Activated T-helper 1 cell treated with anti-CD3 and anti-CD28 coated beads, Interleukin-12 subunit alpha, Interleukin-12 subunit beta, Interleukin-2, Interleukin-4 antibody, amounts not matched to agents 30 ng/mL and 10 ng/mL and 1 ng/mL, durations not matched to agents 14 hours and 24 hours and 36 hours (primary cell): ENCODE measurements at places on chromosomes 5 and 9.

DNA sequence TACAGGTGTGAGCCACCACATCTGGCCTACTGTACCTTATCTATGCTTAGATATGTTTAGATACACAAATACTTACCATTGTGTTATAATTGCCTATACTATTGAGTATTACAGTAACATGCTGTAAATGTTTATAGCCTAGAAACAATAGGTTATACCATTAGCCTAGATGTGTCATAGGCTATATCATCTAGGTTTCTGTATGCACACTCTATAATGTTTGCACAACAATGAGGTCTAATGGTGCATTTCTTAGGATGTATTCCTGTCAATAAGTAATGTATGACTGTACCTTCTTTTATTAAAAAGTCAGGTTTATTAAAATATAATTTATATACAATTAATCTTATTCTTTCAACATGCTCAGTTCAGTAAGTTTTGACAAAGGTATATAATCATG lies 683.1 kb downstream of the LRRC70 start:
- no peak for DNase-seq

DNA sequence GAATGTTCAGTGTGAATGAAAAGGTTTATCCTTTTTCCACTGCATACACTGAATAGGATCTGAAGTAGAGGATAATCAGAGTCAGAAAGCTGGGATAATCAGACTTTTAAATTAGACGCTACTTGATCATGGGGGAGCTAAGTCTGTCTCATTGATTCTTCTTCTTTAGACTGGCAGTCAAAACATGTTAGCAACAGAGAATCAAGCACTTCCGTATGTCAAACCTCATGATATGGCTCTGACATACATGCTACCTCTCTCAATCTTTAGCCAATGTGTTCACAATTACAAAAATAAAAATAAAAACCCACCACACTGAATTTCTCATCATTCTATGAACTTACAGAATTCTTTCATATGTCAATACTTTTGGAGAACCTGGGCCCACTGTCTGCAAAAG lies 19.0 kb upstream of the OR13F1 start:
- DNase-seq: no peak

DNA sequence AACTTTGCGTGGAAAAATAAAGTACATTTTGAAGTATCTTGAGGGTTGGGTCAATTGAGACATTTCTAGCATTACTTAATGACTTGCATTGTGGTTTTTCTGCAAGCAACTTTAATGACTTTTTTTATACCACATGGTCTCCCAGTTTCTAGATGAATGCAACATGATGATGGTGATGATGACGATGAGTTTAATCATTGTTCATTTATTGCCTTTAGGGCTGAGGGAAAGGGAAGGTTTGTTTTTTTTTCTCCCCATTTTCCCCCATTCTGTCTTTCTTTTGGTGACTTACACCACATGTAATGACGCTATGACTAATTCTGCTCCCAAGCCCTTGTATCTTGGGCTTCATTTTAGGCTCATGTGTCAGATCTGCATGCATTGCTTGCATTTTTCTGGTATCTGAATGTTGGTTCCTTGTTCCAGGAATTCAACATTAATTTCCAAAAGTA lies 57.7 kb upstream of the NXNL2 start:
- DNase-seq: no peak

DNA sequence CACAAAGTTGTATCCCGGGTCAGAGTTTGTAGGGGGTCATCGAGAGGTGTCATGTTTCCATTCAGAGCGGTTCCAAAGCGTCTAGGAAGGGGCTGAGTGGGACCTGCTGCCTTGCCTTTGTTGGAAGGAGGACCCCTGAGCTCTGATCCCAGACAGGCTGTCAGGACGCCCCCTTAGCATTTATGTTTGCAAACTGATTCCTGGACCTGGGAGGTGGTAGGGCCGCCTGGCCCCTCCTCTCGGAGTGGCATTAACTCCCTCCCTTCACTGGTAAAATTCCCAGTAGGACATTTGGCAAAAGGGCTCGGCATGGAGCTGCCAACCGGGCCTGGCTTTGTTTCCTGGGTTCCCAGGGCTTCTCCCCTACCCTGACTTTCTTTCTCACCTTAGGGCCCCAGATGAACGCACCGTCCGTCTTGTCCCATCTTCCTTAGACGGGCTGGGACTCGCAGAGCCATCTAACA lies 2.5 kb downstream of the JADE2 start:
- no peak for DNase-seq

- no peak for DNase-seq
These were observed 16.4 kb downstream of the ERGIC1 start for GRCh38 chr5:172850454-172850797.

DNA sequence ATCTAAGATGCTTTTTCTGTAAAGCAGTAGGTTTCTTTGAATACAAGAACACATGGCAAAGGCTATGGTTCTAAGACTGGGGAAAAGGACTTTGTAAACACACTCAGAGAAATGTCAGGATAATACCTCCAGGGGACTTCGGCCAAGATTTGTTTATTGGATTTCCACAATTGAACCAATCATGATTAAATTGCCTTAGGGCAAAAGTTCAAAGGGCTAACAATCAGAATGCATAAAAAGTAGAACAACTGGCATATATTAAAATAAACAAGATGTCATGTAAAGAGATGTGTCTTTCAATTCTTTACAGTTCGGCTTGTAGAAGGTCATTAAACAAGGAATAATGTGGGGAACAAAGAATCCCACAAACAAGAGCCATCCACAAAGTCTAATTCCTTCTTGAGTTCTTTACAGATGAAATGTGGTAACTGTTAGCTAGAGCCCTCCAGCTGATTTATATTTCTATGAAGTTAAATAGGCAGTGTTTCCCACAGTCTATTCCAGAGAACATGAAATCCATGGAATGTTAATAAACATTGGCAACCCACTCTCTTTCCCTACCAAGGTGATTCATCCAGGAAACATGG lies 565.5 kb downstream of the ZNF608 start:
- no peak for DNase-seq

GRCh38 chr5:78537821-78538220 lies 110.8 kb downstream of the LHFPL2 start:
- no peak for DNase-seq

DNA sequence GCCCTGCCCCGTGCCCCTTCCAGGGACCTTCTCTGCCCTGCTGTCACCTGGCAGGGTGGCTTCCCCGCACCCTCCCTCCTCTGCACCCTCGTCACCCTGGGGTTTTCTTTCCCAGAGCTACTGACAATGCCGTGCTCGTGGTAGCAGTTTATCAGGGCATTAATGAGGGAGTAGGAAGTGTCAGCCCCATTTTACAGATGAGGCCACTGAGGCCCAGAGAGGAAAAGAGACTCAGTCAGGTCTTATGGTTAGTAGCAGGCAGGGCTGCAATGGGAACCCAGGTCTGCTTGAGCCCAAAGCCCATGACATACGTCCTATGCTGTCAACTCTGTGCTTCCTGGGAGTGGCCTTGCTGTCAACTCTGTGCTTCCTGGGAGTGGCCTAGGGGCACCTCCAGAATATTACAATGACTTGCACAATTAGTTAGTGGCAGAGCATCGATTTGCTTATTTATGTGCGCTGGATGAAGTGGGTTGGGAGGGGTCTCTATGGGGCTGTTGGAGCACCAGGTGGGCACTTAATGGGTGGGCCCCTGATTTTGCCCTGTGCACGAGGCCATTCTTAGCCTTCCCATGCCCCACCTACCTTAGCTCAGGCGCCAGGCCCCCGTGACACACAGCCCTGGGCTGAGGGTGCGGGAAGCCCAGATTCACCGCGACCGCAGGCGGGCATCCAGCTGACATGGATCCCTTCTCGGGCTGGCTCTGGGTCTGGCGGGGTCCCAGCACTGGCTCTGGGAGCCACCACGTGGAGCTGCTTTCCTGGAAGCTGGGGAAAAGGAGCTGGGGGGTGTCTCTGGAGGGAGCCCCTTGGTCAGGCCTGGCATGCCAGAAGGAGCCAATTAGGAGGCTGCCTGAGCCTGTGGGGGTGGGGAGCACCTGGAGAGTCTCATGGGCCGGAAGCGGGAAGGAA lies 82.0 kb upstream of the ORM1 start:
- no peak for DNase-seq

GRCh38 chr9:129427149-129427548 lies 193.8 kb downstream of the C9orf50 start:
- no peak for DNase-seq

- DNase-seq: no peak
These were observed 54.9 kb downstream of the ASTN2 start for GRCh38 chr9:117359910-117360309.

GRCh38 chr9:15142878-15143534 lies 164.0 kb downstream of the TTC39B start:
- peak; percentile 5 for DNase-seq

- DNase-seq: no peak
These were observed 42.7 kb upstream of the LIFR start for GRCh38 chr5:38598994-38599617.

DNA sequence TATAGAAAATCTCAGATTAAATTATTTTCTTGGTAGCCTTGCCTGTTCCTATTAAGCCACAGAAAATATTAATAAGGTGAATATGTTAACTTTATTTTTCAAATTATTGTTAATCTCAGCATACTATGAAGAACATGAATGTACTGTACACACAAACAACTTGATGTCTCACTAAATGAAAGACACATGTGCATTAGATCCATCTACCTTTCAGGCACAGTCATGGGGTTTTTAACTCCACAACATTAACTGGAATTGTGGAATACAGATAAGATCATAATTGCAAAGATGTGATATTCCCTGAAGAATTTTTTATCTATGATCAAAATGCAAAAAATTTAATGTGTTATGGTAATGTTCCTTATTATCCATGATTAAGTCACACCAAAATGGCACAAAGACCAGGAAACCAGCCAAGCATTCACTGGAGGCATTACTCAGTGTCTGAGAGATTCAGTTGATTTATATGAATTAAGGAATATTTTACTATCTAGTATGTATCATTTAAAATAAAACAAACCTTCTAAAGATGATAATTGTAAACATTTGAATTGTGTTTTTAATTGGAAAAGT lies 150.0 kb upstream of the VCAN start:
- DNase-seq: no peak

- DNase-seq: no peak
These were observed 623.3 kb downstream of the RAB3C start for GRCh38 chr5:59206132-59206581.

- DNase-seq: peak; percentile 9
These were observed 1.0 kb upstream of the TPM2 start for GRCh38 chr9:35690614-35691333.

- DNase-seq: no peak
These were observed 30.9 kb downstream of the YIPF5 start for GRCh38 chr5:144139586-144139985.

- DNase-seq: no peak
These were observed 129.8 kb upstream of the IL12B start for GRCh38 chr5:159459951-159460538.

DNA sequence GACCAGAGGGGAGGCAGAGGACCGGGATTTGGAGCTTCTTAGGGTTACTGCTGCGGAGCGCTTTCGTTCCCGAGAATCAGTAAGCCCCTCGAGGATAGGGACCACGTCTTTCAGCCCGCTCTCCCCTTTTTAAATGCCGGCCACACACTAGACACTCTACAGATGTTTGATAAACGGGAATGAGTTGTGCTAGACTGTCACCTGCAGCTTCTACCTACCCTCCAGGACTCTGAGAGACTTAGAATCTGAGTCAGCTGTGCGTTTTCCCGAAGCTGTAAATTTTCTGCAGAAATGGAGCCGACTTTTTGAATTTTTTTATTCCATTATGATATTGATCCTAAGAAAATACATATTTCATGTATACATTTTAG lies 670 bp downstream of the CCDC171 start:
- DNase-seq: no peak

GRCh38 chr5:74365723-74366122 lies 274.8 kb downstream of the ENC1 start:
- DNase-seq: no peak

- no peak for DNase-seq
These were observed 21.3 kb downstream of the TRMO start for GRCh38 chr9:97900738-97901565.

DNA sequence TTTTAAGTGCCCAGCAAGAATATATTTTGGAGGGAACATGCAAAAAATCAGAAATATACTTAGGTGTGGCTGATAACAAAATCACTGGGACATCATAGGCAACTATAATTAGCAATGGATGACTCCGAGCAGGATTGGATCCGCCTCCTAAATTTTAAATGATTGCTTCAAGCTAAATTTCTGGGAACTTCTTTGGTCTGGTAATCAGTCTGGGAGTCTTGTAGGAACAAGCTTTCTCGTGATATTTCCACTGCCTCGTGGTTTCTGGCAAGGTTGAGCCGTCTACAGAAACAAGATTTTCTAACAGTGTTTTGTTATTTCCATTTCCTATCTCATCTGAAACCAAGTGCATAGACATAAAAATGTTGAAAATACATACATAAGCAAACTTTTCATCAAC lies 232.6 kb downstream of the BNC2 start:
- no peak for DNase-seq

DNA sequence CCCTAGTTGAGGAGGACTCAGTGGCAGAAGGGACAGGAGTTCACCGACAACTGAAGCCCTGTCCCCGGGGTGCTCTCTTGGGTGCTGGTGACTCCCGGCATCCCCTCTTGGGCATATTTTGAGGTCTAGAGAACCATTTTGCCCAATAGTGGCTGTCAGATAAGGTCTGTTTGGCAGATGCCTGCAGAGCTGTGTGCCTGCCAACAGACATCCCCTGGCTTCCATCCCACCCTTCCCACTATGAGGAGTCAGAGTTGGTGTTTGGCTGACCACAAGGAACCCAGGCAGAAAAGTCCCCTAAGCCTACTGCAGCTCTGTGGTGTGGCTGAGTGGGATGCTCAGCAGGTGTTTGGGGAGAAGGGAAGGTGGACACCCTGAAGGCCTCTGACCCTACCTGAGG lies 207.0 kb downstream of the AUH start:
- DNase-seq: no peak

DNA sequence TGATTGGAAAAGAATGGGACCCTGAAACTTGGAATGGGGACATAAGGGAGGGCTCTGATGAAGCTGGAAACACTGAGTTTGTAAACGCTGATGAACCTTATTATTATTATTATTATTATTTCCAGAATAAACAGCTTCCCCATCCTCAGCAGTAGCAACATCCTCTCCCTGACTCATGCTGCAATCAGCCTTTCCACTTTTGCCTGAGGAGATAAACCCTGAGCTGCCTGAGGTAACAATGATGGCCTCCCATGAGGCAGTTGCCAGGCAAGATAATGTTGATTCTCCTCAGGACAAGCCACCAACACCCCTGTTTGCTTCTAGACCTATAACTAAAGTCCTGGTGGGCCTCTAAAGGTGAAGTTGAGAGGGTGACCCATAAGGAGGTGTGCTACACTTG lies 139.2 kb upstream of the ATP10B start:
- no peak for DNase-seq

DNA sequence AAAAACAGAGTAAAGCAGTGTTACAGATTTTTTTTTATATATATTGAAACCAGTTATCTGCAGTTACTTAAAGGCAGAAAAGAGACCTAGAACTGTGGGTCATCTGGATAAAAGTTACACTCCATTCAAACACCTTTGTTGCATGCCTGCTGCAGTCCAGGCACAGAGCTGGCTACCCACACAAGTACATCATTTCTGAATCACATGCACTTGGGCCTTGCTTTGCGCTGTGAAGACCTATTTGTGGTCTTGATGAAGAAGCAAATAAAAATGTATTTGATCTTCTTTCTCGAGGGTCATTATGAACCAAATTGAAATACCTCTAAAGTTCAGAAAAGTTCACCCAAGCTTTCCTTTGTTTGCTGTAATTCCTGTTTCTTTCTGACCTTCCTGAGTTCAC lies 503.0 kb upstream of the ZNF608 start:
- no peak for DNase-seq
